ENCODE measurements at places on chromosomes 13 and 19.

GRCh38 chr13:40120288-40120687 is 464.8 kb downstream of the COG6 start:
- no peak for DNase-seq

GRCh38 chr19:44988896-44989556 is 12.2 kb upstream of the RELB start:
- peak; percentile 59 for DNase-seq

- DNase-seq = no peak
Observed at GRCh38 chr13:66402066-66402465, 828.1 kb downstream of the PCDH9 start.

GRCh38 chr13:112342841-112343361 is 33.3 kb upstream of the SPACA7 start:
- DNase-seq = no peak

GRCh38 chr13:93589788-93590187 is 363.2 kb downstream of the GPC6 start:
- DNase-seq = no peak

- DNase-seq = no peak
Observed at GRCh38 chr19:51765086-51765485, 4.1 kb downstream of the FPR2 start.

GRCh38 chr19:3699741-3700241 is 477 bp downstream of the PIP5K1C start:
- no peak for DNase-seq

- no peak for DNase-seq
Observed at GRCh38 chr13:28204043-28204442, 65.7 kb downstream of the PAN3 start.

All from ACHN (cell line).